ENCODE measurements at places on chromosomes 2 and 18. TPM values are rescaled to one million over a fixed set of nuclear protein-coding genes. Genes with fewer than 3 reads are reported as not detected.

The EML6 gene
- total RNA-seq = 2.6 TPM

The LYPD6B gene
- not detected for total RNA-seq

DNA sequence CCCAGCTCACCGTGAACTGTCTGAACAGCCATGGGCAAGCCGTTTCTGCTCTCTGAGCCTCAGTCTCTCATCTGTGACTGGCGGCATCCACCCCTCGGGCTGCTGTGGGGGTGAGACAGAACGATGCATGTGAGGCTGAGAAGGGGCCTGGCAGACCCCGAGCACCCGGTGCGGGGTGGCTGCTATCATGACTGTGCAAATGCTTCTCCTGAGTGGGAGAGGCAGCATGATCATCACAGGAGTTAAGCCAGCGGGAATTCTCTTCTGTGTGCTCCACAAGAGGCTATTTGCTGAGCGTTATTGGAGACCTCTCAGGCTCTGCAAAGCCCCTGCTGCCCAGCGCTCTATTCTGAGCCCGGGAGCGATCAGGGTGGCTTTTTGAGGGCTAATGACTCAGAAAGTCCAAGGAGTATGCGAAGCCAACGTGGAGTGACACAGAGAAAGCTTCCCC is 45.8 kb upstream of the ID2 start:
- DNase-seq = peak; percentile 66

GRCh38 chr2:88180605-88181240 is 10.6 kb downstream of the THNSL2 start:
- no peak for DNase-seq

DNA sequence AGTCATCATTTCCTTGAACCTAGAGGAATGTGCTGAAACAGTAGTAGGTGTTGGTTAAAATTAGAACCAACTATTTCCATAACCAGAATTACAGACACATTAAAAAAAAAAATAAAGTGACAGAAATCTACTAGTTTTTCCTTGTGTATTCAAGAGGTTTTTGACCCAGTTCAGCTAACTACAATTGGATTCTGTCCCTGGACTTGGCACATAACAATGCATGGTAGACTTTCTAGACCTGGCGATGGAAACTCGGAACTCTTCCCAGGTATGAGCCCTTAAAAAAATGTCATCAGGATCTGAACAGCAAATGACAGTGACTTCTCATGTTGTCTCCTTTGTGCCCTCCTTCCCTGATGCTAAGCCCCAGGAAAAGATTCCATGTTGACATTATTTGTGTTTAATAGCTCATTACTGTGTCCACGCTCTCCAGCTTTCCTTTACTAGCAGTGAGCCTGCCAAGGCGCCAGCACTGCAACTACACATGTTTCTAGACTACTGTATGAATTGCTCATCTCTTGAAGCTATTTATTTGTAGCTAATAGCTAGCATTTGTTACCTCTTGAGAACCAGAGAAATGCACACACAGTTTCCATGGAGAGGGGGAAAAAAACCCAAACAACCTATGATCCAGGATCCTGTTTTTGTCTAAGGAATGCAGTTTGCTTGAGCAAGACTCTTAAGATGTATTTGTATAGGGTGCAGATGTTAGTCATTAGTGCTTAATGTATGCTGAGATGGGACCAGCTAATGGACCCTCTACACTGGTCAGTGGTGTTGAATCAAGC is 148.5 kb downstream of the FMNL2 start:
- DNase-seq = no peak

- no peak for DNase-seq
These were observed 110.1 kb downstream of the HIBCH start for GRCh38 chr2:190209559-190209958.

GRCh38 chr18:76654577-76654976 is 159.5 kb upstream of the ZNF516 start:
- no peak for DNase-seq

GRCh38 chr2:54810246-54810645 is 86.8 kb downstream of the EML6 start:
- DNase-seq = no peak

DNA sequence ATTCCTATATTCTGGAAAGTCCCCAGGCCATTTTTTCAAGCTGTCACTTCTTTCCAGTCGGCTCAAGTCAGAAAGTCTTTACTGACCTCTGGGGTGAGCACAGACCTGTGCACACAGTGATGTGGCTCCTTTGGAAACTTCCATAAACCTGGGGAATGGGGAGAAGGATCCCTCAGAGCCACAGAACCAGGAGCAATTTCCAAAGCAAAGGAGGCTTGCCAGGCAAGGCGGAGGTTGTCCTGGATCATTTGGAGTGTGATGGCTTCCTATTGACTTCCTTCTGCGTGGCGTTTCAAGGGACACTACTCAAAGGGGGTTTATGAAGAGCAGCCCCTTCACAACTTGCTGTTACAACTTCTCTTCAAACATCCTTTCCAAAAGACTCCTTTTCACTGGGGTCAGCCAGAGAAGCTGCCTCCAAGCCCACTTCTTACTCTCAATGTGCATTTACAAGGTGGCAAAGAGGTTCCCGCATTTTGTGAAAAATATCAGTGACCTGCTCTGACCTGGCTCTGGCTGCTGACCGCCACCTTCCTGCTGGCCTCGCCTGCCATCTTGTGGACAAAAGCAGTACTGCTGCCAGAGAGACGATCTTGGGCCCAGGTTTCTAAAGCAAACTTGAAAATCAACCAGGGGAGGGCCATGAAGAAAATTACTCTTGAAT is 18.2 kb upstream of the TMEM247 start:
- peak; percentile 93 for DNase-seq

Measured in aorta (tissue), 5 donors.